ENCODE measurements at places on chromosomes 7 and 10.

- H3K36me3 ChIP-seq: no peaks in the 10 kb centered on the region
- DNase-seq: peak; percentile 42
- H3K4me3 ChIP-seq: peak overlapping the region; percentile 78
- no peaks in the 10 kb centered on the region for H3K27me3 ChIP-seq
- peak overlapping the region; percentile 56 for H3K27ac ChIP-seq
Measured at GRCh38 chr10:117004227-117005025, 561 bp downstream of the SHTN1 start.

DNA sequence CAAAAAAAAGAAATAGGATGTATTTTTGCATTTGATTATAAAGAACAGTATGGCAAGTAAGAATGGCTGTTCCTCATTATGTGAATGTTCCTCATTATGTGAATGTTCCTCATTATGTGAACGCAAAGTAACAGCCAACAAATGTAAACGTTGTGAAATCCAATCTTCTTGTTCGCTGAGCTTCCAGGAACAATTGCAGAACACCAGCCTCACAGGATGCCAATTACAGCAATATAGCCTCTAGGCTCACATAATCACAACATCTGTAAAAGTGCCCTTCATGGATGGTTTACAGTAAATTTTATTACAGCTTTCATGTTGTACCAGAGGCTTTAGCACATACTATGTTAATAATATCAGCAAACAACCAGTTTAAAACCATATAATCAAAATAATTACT is 71.6 kb downstream of the THSD7A start:
- no peak overlapping the region for H3K4me3 ChIP-seq
- H3K27me3 ChIP-seq: no peaks in the 10 kb centered on the region
- H3K36me3 ChIP-seq: no peaks in the 10 kb centered on the region
- peak; percentile 45 for DNase-seq

DNA sequence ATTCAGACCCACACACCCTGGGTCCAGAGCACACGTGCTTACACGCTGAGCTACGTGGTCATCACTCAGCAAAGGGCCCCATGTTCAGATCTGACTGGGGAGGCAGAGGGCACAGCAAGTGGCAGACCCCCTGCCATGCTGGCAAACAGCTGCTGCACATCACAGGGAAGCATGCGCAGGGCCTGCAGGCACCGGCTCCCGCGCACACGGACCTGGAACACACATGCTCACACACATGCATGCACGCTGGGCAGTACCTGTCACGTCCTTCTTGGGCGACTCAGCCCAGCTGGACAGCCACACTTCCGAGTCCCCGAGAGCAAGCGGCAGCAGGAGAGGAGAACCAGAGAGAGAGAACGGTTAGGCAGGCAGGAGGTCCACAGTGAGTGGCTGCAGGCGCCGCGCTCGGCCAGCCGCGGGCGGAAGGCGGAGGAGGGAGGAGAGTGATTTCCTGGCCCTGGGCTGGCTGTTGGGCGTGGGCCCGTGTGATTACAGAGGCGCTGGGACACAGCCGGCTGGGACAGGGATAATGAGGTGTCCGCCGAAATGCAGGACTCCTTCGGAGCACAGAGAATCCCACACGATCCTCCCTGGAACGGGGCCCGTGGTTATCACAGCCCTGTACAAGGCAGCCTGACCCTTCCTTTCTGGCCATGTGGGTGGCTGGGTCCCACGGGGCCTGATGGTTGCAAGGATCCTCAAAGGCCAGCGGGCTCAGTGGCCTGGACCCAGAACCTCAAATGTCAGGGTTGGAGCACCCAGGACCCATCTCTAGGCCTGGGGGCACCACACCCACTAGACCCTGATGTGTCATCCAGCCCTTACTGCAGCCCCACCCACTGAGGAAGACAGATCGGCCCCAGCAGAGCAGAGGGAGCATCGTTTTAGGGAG is 175.1 kb downstream of the NEURL1 start:
- no peaks in the 10 kb centered on the region for H3K27me3 ChIP-seq
- no peaks in the 10 kb centered on the region for H3K36me3 ChIP-seq
- peak; percentile 93 for DNase-seq

DNA sequence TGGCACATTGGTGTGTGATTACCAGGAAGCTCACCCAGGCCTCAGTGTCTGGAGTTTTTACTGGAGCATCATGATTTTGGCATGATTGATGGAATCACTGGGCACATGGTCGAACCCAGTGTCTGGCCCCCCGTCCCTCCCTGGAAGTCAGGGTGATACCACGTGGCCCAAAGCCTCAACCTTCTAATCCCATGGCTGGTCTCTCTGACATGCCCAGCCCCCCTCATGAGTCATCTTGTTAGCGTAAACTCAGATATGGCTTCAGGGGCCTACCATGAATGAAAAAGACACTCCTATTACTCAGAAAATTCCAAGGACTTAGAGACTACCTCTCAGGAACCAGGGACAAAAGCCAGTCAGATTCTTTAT is 109.3 kb downstream of the GRK5 start:
- no peak for DNase-seq
- H3K4me1 ChIP-seq: peaks cover 8% of the 10 kb centered on the region
- H3K36me3 ChIP-seq: no peaks in the 10 kb centered on the region
- no peak overlapping the region for H3K4me3 ChIP-seq
- no peak overlapping the region for H3K27ac ChIP-seq

- no peak overlapping the region for H3K4me3 ChIP-seq
- no peaks in the 10 kb centered on the region for H3K36me3 ChIP-seq
- no peak overlapping the region for H3K27ac ChIP-seq
- no peak for DNase-seq
Measured at GRCh38 chr7:42831006-42831717, 80.7 kb downstream of the C7orf25 start.

DNA sequence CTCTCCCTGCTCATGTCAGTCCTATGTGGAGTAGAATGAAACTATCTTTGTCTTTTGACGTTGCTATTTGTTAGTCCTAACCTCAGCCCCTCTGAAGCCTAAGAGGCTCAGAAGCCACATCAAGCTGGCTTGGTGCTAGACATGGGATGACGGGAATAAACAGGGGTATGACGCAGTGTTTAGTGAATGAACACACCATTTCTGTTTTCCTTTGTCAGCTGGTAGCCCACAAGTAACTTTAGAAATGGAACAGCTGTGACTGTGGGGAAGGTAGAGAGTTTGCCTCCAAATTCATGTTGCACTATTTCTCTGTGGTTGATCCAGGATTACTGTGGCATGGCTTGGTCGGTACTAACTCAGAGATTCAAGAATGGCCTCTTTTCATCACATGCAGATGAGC is 31.3 kb downstream of the COX15 start:
- no peak for DNase-seq
- no peaks in the 10 kb centered on the region for H3K27me3 ChIP-seq
- H3K27ac ChIP-seq: no peak overlapping the region

- no peak for DNase-seq
- no peak overlapping the region for H3K4me3 ChIP-seq
- no peaks in the 10 kb centered on the region for H3K27me3 ChIP-seq
- no peaks in the 10 kb centered on the region for H3K4me1 ChIP-seq
- H3K27ac ChIP-seq: no peak overlapping the region
Measured at GRCh38 chr7:138755331-138755747, 42.5 kb upstream of the TMEM213 start.

- no peaks in the 10 kb centered on the region for H3K27me3 ChIP-seq
- peaks cover 10% of the 10 kb centered on the region for H3K4me1 ChIP-seq
- H3K4me3 ChIP-seq: no peak overlapping the region
- no peak overlapping the region for H3K27ac ChIP-seq
- H3K36me3 ChIP-seq: no peaks in the 10 kb centered on the region
Measured at GRCh38 chr7:128027485-128027980, 3.7 kb downstream of the LRRC4 start.

DNA sequence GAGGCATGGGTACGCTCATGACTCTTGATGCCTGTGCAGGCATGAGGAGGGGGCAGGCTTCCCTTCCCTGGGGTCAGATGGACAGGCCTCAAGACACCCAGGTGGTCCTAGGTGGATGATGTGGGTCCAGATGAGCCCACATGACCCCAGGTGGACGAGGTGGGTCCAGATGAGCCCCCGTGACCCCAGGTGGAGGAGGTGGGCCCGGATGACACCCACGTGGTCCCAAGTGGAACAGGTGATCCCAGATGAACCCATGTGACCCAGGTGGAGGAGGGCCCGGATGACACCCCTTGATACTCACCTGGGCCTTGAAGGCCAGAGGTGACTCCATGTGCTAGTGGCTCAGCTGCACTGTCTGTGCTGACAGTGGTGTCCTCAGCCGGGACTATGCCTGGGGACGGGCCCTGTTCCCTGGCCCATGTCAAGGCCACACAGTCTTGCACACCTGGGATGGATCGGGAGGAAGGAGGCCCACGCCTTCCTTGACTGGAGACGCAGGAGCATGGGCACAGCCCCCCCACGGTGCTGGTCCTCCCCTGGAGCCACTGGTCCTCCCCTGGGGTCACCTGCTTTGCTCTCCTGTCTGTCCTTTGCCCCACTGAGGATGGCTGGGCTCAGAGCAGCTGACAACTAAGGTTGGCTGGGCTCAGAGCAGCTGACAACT is 3.2 kb downstream of the PRAP1 start:
- DNase-seq: no peak
- H3K27ac ChIP-seq: no peak overlapping the region
- H3K4me1 ChIP-seq: no peaks in the 10 kb centered on the region
- no peaks in the 10 kb centered on the region for H3K36me3 ChIP-seq
- no peaks in the 10 kb centered on the region for H3K27me3 ChIP-seq

DNA sequence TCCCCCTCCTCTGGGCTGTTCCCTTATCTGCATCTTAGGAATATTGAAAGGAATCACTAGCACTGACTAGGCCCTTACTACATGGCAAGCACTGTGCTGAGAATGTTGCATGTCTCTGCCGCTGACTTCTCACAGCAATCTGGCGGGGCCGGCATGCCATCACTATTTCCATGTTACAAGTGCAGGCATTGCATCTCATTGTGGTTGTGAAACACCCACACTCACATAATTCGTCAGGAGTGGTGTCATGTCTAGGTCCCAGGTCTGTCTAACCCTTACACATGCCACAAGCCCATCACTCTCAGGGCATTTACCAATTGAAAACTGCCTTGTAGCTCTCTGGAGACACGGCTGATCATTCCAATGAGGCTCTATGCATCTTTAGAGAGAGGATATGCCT is 8.5 kb upstream of the IL2RA start:
- H3K27me3 ChIP-seq: no peaks in the 10 kb centered on the region
- peaks cover 4% of the 10 kb centered on the region for H3K4me1 ChIP-seq
- H3K27ac ChIP-seq: no peak overlapping the region
- no peak for DNase-seq

DNA sequence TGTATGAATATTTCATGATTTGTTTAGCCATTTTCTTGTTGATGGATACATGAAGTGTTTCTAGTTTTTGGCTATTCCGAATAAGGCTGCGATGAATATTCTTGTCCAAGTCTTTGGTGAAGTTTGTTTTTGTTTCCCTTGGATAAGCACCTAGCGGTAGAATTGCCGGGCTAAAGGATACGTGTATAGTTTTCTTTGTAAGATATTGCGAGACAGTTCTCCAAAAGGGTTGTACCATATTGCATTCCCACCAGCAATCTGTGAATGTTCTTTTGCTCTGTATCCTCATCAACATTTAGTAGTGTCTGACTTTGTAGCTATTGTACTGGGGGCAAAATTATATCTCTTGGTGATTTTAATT is 142.6 kb downstream of the DOCK1 start:
- no peak for DNase-seq
- H3K4me1 ChIP-seq: no peaks in the 10 kb centered on the region
- H3K36me3 ChIP-seq: peaks cover 2% of the 10 kb centered on the region

DNA sequence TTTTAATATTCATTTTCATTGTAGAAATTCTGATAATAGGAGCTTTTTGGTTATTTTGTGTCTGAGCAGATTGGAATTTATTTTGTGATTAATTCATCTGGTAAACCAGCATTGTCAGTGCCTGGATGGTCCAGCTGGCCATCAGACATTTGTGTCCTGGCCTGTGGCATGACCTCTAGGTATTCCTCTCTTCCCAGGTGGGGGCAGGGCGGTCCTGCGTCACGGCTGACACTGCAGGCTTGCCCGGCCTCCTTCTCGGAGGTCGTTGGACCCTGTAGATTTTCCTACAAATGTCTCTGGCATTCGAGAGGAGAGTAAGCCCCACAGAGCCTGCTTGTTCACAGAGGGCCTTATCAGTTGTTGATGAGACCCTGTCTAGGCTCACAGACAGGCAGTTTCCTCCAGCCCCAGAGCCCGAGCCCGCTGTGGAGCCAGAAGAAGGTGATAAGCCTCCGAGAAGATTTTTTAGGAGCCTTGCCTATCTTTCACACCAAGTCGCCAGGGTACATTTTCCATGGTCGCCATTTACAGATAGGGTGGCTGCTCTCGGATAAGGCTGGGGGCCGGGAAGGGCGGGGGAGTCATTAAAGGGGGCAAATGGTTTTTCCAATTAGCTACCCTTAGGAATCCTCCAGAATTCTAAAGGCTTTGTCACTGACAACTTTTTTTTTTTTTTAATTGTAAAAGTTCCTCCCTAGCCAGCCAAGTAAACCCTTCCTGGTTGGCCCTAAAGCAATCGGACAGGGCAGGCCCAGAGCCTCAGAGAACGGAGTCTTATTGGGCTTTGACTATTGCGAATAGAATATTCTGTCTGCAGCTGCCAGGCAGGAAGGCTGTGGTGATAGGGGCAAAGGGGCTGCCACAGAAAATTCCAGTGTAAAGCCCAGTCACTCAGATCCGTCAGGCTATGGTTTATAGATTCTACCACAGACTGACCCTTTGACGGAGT is 78.1 kb upstream of the TBX20 start:
- no peak overlapping the region for H3K27ac ChIP-seq
- H3K4me1 ChIP-seq: no peaks in the 10 kb centered on the region
- H3K4me3 ChIP-seq: no peak overlapping the region
- H3K36me3 ChIP-seq: no peaks in the 10 kb centered on the region
- DNase-seq: no peak
- H3K27me3 ChIP-seq: no peaks in the 10 kb centered on the region
